Endothelial cell (in vitro differentiated cells): ENCODE measurements at places on chromosomes 5 and 9.

GRCh38 chr5:125298258-125298657 lies 551.8 kb upstream of the ZNF608 start:
- peaks cover 25% of the 10 kb centered on the region for H3K4me1 ChIP-seq
- no peaks in the 10 kb centered on the region for H3K36me3 ChIP-seq
- no peaks in the 10 kb centered on the region for H3K27me3 ChIP-seq
- H3K4me3 ChIP-seq: no peak overlapping the region

DNA sequence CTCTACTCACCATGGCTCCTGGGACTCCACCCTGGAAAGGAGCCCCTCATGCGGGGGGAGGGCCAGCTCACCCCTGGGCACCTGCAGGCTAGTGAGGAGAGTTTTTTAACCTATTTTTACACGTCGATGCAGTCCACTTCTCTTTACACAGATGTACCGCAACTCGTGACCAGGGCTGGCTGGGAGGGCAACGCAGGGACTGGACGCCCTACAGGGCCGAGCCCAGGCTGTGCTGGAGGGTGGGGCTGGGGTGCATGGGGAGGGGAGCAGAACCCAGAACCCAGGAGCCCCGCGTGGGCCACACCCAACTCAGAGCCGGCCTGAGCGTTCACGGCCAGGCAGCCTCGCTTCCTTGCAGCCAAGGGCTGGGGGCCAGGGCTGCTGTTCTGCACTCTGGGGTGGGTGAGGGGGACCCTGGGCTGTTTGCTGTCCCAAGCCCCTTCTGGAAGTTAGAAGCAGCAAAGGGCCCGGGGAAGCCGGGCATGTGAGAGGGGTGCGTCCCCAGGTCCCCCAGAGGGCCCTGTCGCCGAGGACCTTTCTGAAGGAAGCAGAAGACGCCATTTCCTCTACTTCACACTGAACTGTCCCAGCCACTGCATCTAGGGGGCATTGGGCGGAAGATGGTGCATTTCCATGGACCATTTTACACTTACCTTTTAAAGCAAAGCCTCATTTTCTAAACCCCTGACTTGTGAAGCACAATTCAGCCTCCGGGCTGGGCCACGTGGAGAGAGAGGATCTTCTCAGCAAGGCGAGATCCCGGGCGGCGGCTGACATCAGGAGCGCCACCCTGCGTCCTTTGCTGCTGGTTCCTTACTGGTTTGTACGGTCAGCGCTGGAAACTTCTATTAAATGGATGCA lies 90.5 kb downstream of the KCNT1 start:
- no peaks in the 10 kb centered on the region for H3K36me3 ChIP-seq
- no peak overlapping the region for H3K4me3 ChIP-seq
- no peak overlapping the region for H3K27ac ChIP-seq
- peaks cover 3% of the 10 kb centered on the region for H3K4me1 ChIP-seq
- peaks cover 7% of the 10 kb centered on the region for H3K27me3 ChIP-seq

DNA sequence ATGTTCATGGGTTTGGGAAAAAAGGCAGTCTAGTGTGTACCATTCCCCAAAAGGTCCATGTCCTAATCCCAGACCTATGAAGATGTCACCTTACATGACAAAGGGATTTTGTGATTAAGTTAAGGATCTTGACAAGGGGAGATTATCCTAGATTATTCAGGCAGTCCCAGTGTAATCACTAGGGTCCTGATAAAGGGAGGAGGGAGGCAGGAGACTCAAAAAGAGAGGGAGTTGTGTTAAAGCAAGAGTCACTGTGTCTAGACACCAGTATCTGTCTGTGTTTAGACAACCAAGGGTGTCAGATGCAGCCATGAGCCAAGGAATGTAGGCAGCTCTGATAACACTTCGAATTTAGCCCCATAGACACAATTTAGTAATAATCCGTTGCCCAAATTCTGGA lies 49.5 kb downstream of the DPYSL3 start:
- H3K4me1 ChIP-seq: peaks cover 9% of the 10 kb centered on the region
- DNase-seq: no peak
- peaks cover 3% of the 10 kb centered on the region for H3K36me3 ChIP-seq
- no peak overlapping the region for H3K4me3 ChIP-seq
- no peak overlapping the region for H3K27ac ChIP-seq

DNA sequence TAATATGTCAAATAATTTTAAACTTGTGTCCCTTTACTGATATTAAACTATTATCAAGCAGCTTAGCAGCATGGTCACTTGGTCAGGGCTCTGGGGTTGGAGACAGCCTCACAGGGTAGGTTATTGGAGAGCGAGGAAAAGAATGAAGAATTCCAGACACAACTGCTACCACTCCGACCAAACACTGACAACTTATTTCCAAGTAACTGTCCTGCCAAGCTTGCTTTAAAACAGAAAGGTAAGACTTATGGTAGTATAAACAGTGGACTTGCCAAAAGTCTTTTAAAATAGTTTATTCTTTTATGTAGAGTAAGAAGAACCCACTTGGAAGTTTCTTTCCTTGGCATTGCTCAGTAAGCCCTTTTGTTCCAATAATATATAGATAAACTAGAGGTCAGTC lies 364.1 kb downstream of the DEPDC1B start:
- H3K36me3 ChIP-seq: no peaks in the 10 kb centered on the region
- H3K27me3 ChIP-seq: peaks cover 2% of the 10 kb centered on the region
- no peak for DNase-seq
- H3K27ac ChIP-seq: no peak overlapping the region
- no peaks in the 10 kb centered on the region for H3K4me1 ChIP-seq

- peaks cover 1% of the 10 kb centered on the region for H3K27me3 ChIP-seq
- no peak overlapping the region for H3K4me3 ChIP-seq
- no peak for DNase-seq
- no peak overlapping the region for H3K27ac ChIP-seq
- peaks cover under 1% of the 10 kb centered on the region for H3K4me1 ChIP-seq
- H3K36me3 ChIP-seq: no peaks in the 10 kb centered on the region
Observed at GRCh38 chr5:119343052-119343451, 12.8 kb upstream of the TNFAIP8 start.

GRCh38 chr9:76521906-76522305 lies 62.9 kb downstream of the GCNT1 start:
- no peaks in the 10 kb centered on the region for H3K4me1 ChIP-seq
- no peak for DNase-seq
- H3K27ac ChIP-seq: no peak overlapping the region
- no peaks in the 10 kb centered on the region for H3K36me3 ChIP-seq

- H3K4me1 ChIP-seq: peaks cover 34% of the 10 kb centered on the region
- H3K4me3 ChIP-seq: no peak overlapping the region
- H3K27ac ChIP-seq: no peak overlapping the region
- no peak for DNase-seq
Observed at GRCh38 chr9:79465156-79465555, 106.6 kb upstream of the TLE4 start.

DNA sequence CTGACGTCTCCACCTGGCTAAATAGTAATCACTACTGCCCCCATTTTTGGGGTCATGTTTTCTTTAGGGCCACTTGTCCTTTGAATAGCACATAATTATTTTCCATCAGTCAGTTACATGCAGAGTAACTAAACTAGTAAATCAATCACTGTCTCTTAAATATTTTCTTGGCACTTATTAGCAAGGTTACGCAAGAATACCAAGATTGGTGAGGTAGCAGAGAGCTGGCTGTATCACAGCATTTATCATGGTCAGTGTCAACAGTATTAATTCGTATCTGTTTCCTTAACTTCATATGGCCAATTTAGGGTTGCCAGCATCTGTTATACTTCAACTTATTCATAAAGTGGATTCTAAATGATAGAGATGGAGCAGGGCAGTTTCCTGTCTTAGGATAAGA lies 346.8 kb upstream of the FAM174A start:
- no peak overlapping the region for H3K4me3 ChIP-seq
- no peak overlapping the region for H3K27ac ChIP-seq
- no peaks in the 10 kb centered on the region for H3K27me3 ChIP-seq
- DNase-seq: no peak
- H3K36me3 ChIP-seq: no peaks in the 10 kb centered on the region

GRCh38 chr9:34250721-34251120 lies 71.9 kb downstream of the UBAP1 start:
- H3K27ac ChIP-seq: peak overlapping the region; percentile 6
- no peak overlapping the region for H3K4me3 ChIP-seq
- peaks cover 5% of the 10 kb centered on the region for H3K27me3 ChIP-seq

DNA sequence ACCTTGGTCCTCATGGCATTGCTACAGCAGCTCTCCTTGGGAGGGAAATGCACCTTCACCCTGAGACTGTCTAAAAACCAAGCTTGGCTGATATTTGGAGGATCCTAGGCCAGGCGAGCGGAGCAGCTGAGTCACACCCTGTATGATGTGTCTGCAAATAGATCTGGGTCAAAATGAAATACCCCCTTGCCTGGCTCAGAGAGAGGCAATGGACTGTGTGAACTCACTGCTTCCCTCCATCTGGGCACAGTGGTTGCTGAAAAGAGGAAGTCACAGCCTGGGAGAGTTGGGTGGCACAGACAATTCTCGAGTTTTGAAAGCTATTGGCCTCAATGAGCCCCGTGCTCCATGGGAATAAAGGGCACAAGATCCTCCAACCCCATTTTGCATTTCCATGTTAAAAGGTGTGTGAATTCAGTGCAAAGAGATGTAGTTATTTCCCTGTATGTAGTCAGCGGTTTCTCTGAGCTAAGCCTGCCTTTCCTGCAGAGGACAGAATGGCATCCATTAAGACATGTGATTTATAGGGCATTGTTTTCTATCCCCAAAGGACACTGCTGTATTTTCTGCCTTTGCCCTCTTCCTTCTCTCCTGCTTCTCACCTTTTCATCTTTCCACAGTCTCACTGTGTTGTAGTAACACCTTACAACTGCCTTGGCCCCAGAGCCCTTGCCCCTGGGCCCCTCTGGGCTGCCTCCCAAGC lies 177.2 kb downstream of the GADD45G start:
- no peaks in the 10 kb centered on the region for H3K36me3 ChIP-seq
- DNase-seq: no peak
- H3K27me3 ChIP-seq: peaks cover 7% of the 10 kb centered on the region
- peaks cover 21% of the 10 kb centered on the region for H3K4me1 ChIP-seq
- no peak overlapping the region for H3K27ac ChIP-seq
- H3K4me3 ChIP-seq: no peak overlapping the region

GRCh38 chr9:84031534-84031933 lies 50.9 kb downstream of the RMI1 start:
- no peak overlapping the region for H3K4me3 ChIP-seq
- DNase-seq: no peak
- no peaks in the 10 kb centered on the region for H3K27me3 ChIP-seq
- H3K27ac ChIP-seq: no peak overlapping the region
- no peaks in the 10 kb centered on the region for H3K4me1 ChIP-seq
- no peaks in the 10 kb centered on the region for H3K36me3 ChIP-seq

DNA sequence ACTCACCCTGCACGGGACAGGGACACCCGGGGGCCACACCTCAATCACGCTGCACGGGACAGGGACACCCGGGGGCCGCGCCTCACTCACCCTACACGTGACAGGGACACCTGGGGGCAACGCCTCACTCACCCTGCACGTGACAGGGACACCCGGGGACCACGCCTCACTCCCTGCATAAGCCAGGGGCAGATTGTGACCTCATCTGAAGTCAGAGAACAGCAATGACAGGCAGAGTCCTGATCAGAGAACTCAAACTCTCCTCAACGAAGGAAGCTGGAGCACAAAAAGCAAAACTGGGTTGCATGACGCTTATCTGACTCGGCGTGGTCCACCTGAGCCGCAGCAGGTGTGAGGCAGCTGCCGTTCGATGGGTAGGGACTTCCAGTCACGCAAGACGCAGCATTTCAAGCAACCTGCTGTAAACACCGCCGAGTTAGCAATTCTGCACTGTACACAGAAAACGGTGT lies 3.2 kb downstream of the TERT start:
- no peaks in the 10 kb centered on the region for H3K4me1 ChIP-seq
- H3K27ac ChIP-seq: no peak overlapping the region
- peaks cover 17% of the 10 kb centered on the region for H3K27me3 ChIP-seq
- DNase-seq: peak; percentile 3
- no peak overlapping the region for H3K4me3 ChIP-seq

DNA sequence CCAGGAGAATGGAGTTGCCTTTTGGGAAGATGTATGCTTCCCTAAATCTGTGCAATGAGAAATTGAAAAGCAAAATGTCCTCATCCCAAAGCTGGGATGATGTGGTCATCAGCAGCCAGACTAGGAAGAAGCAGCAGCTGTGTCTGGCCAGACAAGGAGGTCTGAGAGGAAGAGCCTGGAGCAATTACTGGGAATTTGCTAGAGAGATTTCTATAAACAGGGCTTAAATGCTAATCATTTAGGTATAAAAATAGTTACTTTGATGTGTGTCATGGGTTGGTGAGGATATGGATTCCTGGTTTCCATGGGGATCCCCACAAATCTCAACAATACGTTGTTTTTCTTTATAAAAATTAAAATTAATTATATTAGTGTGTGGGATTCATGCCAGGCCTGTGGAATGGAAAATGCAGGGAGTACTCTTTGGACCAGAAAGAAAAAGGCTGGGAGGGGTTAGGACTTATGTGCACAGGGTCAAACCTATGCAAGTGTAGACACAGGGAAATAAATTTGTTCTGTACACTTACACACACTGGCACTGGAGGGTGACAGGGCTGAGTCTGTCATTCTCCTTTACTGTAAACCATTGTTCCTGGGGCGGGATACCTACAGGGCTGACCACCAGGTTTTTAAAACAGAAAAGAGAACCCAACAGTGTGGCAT lies 58.7 kb upstream of the TRPC7 start:
- no peaks in the 10 kb centered on the region for H3K27me3 ChIP-seq
- DNase-seq: no peak
- peaks cover 6% of the 10 kb centered on the region for H3K4me1 ChIP-seq
- no peak overlapping the region for H3K4me3 ChIP-seq

DNA sequence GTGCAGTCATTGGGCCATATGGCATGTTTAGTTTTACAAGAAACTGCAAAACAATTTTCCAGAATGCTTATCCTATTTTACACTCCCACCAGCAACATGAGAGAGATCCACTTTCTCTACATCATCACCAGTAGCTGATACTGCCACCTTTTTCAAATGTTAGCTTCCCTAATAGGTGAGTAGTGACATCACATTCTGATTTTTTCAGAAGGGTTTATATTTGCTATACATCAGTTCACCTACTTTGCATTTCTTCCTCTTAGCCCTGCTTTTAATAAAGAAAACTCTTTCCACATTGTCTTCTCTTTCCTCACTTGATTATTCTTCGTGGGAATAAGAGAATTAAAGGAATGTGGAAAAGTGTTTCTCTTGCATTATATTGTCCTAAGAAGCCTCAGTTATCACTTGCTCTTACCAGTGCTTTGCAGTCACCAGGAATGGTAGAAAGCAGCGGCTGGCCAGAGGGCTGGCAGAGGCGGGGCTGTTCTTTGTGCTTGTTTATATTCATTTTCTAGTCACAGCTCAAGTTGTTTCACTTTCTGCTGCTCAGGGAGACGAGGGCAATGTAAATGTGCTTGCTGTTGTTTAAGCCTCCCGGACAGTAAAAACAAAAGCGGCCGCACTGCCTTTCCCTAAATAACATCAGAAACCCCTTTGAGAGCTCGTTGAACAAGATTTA lies 164.8 kb downstream of the HSD17B3 start:
- H3K36me3 ChIP-seq: peaks cover 9% of the 10 kb centered on the region
- DNase-seq: no peak
- peaks cover 3% of the 10 kb centered on the region for H3K27me3 ChIP-seq
- H3K4me3 ChIP-seq: no peak overlapping the region
- no peak overlapping the region for H3K27ac ChIP-seq

DNA sequence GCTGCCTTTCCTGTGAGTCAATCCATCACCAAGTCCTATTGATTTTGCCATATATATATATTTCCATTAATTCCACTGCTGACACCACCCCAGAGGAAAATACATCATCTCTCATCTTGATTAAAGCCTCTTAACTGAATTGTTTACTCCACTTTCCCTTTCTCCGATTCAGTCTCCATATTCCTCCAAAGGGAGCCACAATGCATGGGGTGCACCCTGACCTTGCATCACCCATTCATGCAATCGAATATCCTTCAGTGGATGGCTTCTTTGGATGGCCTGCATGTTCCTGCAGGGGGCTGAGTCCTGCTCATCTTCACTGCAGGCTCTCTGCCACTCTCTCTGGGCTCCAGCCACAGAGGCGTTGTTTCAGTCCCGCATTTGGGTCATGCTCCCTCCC lies 231.0 kb downstream of the SNX18 start:
- H3K27me3 ChIP-seq: no peaks in the 10 kb centered on the region
- no peak for DNase-seq
- H3K4me3 ChIP-seq: no peak overlapping the region
- peaks cover 11% of the 10 kb centered on the region for H3K4me1 ChIP-seq
- no peaks in the 10 kb centered on the region for H3K36me3 ChIP-seq
